ENCODE measurements at places on chromosomes 6 and 20.

GRCh38 chr6:92399911-92400310 lies 1019.4 kb downstream of the EPHA7 start:
- no peak for DNase-seq

- no peak for DNase-seq
These were observed 269.1 kb downstream of the PHF3 start for GRCh38 chr6:63904650-63905248.

GRCh38 chr20:23622839-23623343 lies 14.9 kb downstream of the CST3 start:
- DNase-seq, result no peak

DNA sequence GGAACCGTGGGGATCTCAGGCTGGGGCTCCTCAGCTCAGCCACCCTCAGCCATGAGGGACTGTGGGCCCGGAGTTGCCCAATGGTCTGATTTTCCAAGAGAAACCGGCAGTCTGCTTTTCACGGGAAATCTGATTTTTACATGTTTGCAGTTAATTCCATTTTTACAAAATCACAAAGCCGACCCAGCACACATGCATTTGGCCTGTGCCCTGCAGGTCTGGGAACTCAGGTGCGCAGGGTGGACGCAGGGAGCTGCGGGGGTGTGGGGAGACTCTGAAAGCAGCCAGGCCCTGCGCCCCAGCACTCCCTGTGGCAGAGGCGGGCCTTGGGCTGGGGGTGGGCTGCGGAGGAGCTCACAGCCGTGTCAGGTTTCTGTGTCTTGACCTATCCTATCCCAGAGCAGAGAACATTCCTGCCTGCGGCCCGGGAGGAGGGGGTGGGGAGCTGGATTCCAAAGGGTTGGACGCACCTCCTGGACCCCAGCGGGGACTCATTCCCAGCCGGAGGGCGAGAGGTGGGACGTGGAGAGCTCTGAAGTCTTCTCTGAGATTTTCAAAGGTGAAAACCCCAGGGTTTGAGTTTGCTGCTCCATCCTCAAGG lies 60.6 kb downstream of the ADNP start:
- no peak for DNase-seq

DNA sequence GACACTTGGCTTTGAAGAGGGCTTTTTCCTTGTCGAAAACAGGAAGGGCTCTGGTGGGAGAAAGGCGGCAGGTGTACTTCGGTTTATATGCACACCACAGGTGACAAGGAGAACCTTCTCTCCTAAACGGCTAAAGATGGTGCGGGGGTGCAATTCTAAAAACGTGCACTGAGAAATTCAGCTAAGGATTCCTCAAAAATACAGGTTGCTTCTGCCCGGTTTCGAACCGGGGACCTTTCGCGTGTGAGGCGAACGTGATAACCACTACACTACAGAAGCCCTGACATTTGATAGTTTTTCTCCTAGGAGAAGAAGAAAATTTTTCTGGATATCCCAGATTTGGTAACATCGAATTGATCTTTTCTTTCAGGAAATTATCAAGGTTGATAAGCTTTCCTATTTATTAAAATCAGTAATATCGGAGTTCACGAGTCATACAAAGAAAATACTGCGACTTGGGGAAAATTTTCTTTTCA lies 32.0 kb downstream of the POM121L2 start:
- DNase-seq, result no peak

GRCh38 chr6:17455919-17456318 lies 62.5 kb downstream of the CAP2 start:
- DNase-seq, result no peak

GRCh38 chr6:149138089-149138488 lies 179.4 kb upstream of the TAB2 start:
- no peak for DNase-seq

DNA sequence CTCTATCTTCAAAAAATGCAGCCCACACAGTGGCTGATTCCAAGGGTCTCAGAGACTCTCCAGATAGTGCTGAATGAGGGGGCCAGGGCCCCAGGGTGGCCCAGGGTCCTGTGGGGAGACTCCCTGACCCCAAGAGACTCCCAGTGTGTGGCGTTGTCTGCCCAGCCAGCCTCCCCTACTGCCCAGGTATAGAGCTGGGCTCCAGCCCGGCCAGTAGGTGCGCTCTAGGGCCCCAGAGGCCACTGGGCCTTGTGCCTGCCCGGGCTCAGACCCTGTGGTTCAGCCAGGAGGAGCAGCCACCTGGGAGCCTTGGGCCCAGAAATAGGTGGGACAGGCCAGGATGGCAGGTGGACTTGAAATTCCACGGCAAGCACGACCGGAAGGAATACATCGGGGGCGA lies 30.3 kb upstream of the GATA5 start:
- DNase-seq, result no peak

GRCh38 chr20:11136691-11137090 lies 462.9 kb upstream of the JAG1 start:
- no peak for DNase-seq

- DNase-seq, result no peak
These were observed 26.5 kb downstream of the CYB5R4 start for GRCh38 chr6:83885984-83886383.

GRCh38 chr6:132750455-132751248 lies 7.1 kb downstream of the VNN2 start:
- no peak for DNase-seq

- peak; percentile 46 for DNase-seq
These were observed 26.3 kb downstream of the HECA start for GRCh38 chr6:139161169-139161568.

GRCh38 chr6:73372516-73372915 lies 2.8 kb upstream of the OOEP start:
- DNase-seq, result no peak

- no peak for DNase-seq
These were observed 1038.4 kb downstream of the EPHA7 start for GRCh38 chr6:92380803-92381601.

DNA sequence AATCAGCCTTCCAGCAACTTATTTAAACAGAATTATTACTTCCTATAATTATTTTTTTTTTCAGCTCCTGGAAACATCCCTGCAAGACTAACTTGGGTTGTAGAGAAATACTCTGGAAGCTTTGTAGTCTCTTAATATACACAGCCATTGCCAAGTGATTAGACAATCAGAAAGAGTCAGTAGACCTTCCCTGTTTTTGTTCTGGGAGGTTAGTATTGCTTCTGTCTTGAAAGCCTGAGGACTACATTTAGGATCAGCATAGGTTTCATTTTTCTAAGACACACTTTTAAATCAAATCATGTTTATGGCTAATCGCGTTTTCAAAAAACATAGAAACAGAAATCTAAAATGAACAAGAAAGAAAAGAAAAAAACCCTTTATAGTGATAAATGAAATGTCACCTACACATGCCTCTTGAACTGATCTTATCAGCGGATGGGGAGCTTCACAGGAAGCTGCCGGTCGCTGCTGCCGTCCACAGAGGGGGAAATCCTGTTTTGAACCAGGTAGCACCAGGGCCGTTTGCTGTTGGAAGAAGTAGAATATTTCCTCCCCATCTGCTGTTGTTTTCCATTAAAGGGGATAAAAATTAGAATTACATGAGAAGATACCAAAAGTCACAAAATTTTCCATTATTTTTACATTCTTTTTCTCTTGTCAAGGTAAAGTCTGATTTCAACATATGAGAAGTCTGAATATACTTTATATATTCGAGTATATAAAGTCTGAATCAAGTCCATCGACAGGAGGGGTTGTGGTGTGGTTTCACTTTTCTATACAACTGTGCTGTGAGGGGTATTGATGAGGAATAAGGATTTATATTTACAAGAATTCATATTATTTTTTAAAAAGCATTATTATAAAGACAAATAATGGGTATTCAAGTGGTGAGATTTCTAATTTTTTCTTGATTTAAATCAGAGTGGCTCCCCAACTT lies 94.6 kb downstream of the ARMC2 start:
- peak; percentile 58 for DNase-seq

DNA sequence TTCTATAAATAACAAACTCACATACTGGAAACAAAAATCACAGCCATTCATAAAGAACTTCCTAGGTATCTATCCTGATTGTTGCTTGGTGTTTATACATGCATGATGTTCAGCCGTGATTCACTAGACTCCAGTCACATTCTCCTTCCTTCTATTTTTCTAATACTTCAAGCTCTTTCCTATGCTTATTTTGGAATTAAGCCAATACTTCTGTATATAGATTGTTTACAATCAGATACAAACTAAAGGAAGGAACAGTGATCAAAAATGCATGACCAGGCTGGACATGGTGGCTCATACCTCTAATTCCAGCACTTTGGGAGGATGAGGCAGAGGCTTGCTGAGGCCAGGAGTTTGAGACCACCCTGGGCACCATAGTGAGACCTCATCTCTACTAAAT lies 377.5 kb upstream of the IRAK1BP1 start:
- no peak for DNase-seq

DNA sequence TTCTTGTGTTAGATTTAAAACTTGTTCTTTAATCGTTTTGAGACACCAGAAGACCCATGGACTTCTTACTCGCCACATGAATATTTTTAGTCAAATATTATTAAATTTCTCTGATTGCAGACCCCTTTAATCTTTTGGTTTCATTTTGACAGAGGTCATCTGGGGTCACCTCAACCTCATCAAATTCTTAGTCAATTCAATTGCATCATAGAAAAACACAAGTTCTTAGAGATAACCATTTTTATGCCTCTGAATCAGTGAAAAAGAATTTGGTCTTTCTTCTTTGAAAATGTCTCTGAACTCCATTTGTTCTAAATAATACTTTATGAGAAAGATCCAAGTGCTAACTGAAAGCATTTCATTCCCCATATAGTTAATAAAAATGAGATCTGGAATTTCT lies 55.2 kb upstream of the CBLN4 start:
- no peak for DNase-seq

DNA sequence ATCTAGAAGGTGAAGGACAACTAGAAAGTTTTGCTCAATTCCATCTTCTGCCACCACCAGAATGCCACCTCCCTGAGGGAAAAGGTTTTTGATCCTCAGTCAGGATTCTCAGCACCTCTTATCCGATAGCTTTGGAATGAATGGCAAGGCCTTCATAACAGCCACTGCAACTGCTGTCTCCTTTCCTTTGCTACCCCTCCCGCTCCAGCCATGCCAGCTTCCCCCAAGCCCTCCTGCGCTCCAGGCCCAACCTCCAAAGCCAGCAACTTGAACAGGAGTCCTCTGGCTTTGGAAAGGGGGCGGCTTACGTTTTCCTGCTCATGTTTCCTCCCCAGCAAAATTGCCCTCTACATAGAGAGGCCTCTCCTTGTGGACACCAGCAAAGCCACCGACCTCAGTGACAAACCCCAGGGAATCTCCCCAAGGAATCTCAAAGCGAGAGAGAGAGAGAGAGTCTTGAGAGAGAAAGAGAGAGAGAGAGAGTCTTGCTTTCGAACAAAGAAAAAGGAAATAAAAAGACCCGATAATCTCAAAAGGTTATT lies 420 bp upstream of the BTN2A1 start:
- no peak for DNase-seq

All from immature natural killer cell (primary cell).